ENCODE measurements at places on chromosomes 11 and 22. TPM values are rescaled to one million over a fixed set of nuclear protein-coding genes. Genes with fewer than 3 reads are reported as not detected.

The MUC6 gene
- total RNA-seq: not detected

The STK33 gene
- total RNA-seq: 0.52 TPM

The IL17REL gene
- total RNA-seq: not detected

The TECTA gene
- 0.18 TPM for total RNA-seq

The CD82 gene
- total RNA-seq: 228 TPM

The DTX4 gene
- total RNA-seq: 0.36 TPM

The NAALADL1 gene
- total RNA-seq: 9.8 TPM

The GRIK4 gene
- not detected for total RNA-seq

The FOXR1 gene
- not detected for total RNA-seq

The SHANK2 gene
- total RNA-seq: not detected

The NXPE4 gene
- total RNA-seq: not detected

The SNAP29 gene
- 30.4 TPM for total RNA-seq

All from T-helper 2 cell treated with Interferon-gamma antibody and Interleukin-4, amounts not matched to agents 100 ng/mL and 5 ng/mL, for 36 hours (primary cell).